ENCODE measurements at places on chromosomes 1 and 21.

GRCh38 chr21:44365967-44366585, 12.7 kb downstream of the TRPM2 start:
- no peak for DNase-seq

- no peak for DNase-seq
These were observed 80.2 kb upstream of the ACTL8 start for GRCh38 chr1:17674726-17675500.

GRCh38 chr1:226730071-226730470, 9.0 kb downstream of the ITPKB start:
- no peak for DNase-seq

- DNase-seq: no peak
These were observed 73.3 kb downstream of the TNFSF18 start for GRCh38 chr1:172977296-172978017.

- DNase-seq: no peak
These were observed 17.4 kb upstream of the HNRNPU start for GRCh38 chr1:244881552-244882280.

- DNase-seq: no peak
These were observed 328.5 kb upstream of the RUNX1 start for GRCh38 chr21:35377505-35378090.

GRCh38 chr1:187143783-187144182, 315.0 kb downstream of the PLA2G4A start:
- DNase-seq: no peak

- DNase-seq: no peak
These were observed 90.1 kb upstream of the IRF2BP2 start for GRCh38 chr1:234699795-234700665.

GRCh38 chr21:15592271-15592860, 137.4 kb upstream of the USP25 start:
- DNase-seq: no peak

- no peak for DNase-seq
These were observed 243 bp downstream of the ADAM15 start for GRCh38 chr1:155051342-155051776.

- DNase-seq: no peak
These were observed 34.1 kb upstream of the GPR153 start for GRCh38 chr1:6294890-6295556.

DNA sequence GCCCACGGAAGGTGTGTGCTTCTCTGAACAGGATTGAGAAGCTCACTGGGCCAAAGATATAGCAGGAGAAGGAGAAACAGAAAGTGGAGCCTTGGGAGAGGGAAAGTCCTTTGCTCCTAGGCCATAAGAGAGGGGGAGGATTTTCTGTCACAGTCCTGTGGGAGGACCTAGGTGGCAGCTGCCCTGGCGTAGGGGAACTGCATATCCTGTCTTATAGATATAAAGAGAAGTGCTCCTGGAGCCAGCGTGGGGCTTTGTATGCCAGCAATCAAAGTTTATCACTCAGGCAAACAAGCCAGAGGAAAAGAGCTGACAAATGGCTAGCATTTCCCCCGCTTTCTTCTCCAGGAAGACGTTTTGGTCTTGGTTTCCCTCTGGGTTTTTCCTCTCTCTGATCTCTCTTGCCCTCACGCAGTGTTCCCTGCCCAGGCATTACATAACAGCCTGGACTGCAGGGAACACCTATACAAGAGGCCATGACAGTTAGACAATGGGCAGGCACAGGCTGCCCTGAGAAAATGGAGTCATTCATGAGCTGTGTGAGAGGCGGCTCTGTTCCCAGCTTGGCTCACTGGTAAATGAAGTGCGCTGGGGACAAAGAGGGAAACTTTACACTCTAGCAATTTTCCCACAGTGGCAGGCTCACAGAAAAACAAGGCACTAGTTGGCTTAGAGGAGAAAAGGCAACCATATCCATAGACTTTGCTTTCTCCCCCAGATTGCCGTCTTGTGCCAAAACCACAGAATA, 52.5 kb upstream of the ZNF648 start:
- DNase-seq: no peak

DNA sequence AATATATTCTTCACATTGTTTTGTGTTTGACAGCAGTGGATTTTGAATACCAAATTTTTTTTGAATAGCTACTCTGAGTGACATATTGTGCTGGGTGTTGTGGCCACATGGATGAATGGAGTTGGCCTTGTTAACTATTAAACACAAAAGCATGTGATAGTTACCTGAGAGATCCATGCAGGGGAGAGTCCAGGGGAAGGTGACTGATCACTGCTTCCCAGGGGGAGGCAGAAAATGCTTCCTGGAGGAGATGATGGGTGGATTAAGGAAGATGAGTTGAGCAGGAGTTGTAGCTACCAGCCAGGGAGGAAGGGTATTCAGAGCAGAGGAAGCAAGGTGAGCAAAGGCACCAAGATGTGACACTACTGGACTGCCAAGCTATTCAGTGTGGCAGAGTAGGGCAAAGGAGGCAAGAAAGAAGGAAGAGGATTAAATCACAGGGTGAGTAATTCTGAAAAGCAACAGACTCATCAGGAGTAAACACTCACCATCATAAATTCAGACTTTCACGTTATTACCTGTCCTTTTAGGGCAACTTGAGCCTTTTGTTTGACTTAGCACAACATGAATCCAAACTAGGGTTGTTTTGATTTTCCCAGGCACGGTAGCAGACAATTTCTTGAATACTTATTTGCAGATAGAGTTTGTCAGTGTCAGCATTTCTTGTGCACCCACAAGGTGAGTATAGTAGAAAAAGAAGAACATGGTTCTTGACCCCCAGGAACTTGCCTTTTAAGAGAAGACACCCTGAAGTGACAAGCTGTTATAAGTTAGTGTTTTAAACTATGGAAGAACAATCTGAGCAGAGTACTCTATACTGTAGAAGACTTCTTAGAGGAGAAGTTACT, 4.2 kb downstream of the CD46 start:
- DNase-seq: no peak

GRCh38 chr1:55916481-55916880, 662.9 kb downstream of the PLPP3 start:
- DNase-seq: no peak

DNA sequence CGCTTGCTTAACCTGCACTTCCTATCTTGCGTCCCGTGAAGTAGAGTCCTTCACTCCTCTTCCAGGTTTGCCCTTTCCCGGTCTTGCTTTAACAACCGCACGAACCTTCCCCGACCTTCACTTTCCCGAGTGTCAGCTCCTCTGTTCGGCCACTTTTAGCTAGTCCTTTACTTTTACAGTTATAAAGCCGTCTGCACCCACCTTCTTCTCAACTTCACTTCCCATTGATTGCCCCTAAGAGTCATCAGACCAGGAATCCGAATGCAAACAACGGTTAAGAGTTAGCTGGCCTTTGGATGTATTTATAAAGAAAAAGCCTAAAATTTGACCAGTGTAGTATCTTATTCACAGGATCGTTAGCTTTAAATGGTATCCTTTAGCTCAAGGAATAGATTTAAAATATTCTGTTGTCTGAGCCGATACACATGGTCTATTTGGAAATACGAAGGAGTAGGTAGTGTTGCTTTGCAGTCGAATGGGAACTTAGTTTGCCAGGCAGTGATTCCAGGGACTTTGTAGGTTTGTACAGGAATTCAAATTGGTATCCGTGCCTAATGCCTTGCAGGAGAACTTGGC, 1.4 kb downstream of the PPP2R5A start:
- no peak for DNase-seq

DNA sequence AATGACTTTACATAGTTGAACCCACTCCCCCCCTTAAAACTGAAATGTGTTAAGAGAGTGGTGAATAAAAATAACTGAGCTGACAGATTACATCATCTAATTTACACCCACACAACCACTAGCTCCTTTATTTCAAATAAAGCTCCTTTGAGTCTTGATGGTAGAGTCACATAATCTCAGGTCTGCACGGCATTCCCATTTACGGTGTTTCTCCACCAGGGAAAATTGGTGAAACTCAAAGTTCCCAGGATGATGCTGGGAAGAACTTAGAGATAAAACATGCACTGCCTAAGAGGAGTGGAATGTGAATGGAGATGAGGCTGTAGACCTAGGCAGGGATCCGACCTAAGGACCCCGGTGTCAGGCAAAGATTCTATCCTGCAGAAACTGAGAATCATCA, 727.8 kb upstream of the ADAMTS5 start:
- DNase-seq: no peak

DNA sequence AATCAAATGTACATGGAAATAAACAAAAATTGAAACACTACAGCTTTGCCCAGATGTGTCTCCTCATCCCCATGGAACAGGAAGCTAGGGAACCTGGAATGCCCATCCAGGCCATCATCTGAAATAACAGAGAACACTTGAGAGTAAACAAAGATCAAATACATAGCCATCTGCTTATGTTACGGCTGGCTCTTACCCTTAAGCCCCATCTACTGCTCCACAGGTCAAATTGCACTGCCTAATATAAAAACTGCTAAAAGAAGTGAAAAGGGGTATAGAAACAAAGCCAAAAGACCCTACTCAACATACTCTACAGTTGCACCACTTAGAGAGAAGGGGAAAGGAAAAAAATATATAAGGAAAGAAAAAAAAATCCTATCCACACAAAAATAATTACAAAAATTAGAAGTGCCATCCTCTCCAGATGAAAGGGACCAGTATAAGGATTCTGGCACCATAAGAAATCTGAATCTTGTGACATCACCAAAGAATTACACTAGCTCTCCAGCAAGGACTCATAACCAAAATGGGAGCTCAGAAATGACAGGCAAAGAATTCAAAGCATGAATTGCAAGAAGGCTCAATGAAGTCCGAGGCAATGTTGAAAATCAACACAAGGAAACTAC, 26.9 kb downstream of the OR6Y1 start:
- DNase-seq: no peak

DNA sequence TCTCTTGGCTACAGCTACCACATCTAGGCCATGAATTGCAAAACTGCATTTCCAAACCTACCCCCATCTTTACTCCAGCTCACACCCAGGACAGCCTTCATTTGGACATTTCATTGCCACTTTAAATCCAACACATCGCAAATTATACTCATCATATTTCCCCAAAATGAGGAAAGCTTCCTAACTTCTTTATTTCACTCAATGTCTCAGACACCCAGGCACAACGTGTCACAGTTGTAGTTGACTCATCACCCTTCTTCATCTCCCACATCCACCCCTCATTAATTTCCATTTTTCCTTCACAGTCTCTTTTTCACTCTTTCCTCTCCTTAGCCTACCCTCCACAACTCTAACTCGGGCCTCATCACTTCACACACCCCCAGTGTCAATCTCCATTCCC, 6.7 kb downstream of the OTUD7B start:
- no peak for DNase-seq

DNA sequence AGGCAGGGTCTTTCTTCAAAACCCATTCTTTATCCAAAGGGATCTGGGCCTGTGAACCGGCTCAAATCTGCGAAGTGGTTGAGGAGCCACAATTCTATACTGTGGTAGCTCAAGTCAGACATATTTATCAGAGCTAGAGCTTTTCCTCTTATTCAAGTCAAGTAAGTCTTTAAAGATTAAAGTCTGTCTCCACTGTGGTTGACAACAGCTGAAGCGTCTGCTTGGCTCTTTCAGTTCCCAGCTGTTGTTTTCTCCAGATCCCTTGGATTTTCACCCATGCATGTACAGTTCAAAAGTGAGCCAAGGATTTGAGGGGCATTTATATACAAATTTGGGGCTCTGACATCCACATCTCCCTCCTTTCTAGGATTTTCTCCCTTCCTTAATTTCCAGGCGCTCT, 66.9 kb downstream of the C1orf185 start:
- no peak for DNase-seq

GRCh38 chr1:93061895-93062792, 16.9 kb upstream of the MTF2 start:
- DNase-seq: no peak

- DNase-seq: no peak
These were observed 57.3 kb downstream of the SLC37A1 start for GRCh38 chr21:42570841-42571387.

DNA sequence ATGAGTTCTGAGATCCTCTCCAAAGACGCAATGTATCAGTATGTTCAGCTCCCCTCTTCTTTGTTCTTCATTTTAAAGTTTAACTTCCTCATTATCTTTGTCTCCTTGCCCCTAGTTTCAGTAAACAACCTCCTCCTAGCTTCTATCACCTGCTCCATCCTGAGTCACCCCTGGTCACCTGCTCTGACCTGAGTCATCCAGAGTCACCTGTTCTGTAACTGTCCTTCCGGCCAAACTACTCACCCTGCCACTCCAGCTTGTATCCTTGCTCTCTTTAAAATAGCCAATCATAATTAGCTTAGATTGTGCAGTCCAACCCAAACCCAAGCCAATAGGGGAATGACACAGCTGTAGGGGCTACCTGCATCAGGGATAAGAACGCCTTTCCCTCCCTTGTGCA, 332.0 kb downstream of the OLFM3 start:
- no peak for DNase-seq

GRCh38 chr1:162985816-162986435, 83.2 kb upstream of the RGS4 start:
- DNase-seq: no peak

- DNase-seq: no peak
These were observed 127.3 kb upstream of the ADGRL4 start for GRCh38 chr1:79133774-79134364.

GRCh38 chr1:165114022-165114888, 242.3 kb downstream of the LMX1A start:
- DNase-seq: no peak

GRCh38 chr1:87781554-87781953, 452.9 kb downstream of the LMO4 start:
- DNase-seq: no peak

- DNase-seq: no peak
These were observed 171.0 kb downstream of the ZZZ3 start for GRCh38 chr1:77511440-77511840.

GRCh38 chr1:152048416-152049009, 11.7 kb upstream of the S100A11 start:
- no peak for DNase-seq

GRCh38 chr1:103576065-103576464, 4.7 kb downstream of the AMY2B start:
- DNase-seq: no peak

DNA sequence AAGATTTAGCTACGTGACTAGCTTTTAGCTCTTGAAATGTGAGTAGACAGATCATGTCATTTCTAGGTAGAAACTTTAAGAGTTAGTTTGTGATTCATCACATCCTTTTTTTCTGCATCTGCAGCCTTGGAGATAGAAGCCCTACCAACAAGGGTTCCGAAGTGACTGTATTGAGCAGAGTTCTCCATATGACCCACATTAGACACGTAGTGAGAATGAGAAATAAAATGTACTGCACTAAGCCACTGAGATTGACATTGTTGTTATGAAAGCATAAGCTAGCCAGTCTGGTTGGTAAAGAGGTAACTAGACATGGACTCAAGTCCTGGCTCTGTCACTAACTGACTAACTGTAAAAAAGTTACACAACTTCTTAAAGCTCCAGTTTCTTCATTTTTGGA, 296.1 kb downstream of the PDE4B start:
- no peak for DNase-seq

- no peak for DNase-seq
These were observed 226.4 kb upstream of the C8B start for GRCh38 chr1:57192222-57192621.

GRCh38 chr1:152673016-152673415, 2.1 kb upstream of the LCE2C start:
- DNase-seq: no peak

Measured in vagina (tissue), 2 donors.